ENCODE measurements at places on chromosomes 2 and 18.

DNA sequence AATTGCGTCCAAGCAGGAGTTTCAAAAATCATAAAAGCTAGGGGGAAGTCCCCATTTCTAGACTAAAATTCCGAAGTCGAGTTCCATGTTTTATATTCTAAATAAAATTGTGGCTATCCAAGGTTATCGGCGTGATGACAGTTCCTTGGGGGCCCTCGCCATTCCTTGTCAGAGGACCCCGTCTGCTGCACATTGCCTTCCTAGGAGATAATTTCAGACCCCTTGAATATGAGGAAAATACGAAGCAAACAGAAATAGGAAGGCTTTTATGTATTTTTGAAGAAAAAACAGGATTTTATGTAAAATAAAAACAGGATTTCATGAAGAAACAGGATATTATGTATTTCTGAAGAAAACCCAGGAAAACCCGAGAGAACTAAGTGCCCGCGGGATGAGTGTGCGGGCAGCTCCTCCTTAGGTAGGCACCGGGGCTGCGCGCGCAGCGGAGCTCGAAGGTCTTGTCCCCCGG lies 465 bp upstream of the PLEKHA3 start:
- DNase-seq: no peak

DNA sequence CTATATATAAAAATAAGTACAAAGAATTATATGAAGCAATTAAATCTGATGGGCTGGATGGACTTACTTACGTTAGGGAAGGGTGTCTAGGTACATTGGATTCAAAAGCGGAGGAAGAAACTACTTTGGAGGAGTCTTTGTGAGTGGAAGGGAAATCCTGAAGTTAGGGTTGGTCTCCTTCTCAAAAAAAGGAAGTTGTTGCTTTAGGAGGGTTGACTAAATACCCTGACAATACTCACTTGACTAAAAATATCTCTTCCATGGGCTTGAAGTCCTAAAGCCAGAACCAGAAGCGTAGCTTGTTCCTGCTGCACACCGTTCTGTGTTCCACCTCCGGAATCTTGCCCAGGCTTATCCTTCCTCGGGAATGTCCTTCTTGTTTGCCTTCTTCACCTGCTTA lies 143.3 kb upstream of the ZEB2 start:
- no peak for DNase-seq

GRCh38 chr2:41873102-41874031 lies 174.5 kb upstream of the PKDCC start:
- DNase-seq: no peak

GRCh38 chr18:36905571-36905970 lies 76.6 kb downstream of the KIAA1328 start:
- no peak for DNase-seq

GRCh38 chr2:174745142-174745541 lies 19.1 kb downstream of the CHRNA1 start:
- no peak for DNase-seq
